ENCODE measurements at places on chromosomes 4 and X. TPM values are rescaled to one million over a fixed set of nuclear protein-coding genes. Genes with fewer than 3 reads are reported as not detected.

RTL5 gene
- 2.5 TPM for total RNA-seq

DNA sequence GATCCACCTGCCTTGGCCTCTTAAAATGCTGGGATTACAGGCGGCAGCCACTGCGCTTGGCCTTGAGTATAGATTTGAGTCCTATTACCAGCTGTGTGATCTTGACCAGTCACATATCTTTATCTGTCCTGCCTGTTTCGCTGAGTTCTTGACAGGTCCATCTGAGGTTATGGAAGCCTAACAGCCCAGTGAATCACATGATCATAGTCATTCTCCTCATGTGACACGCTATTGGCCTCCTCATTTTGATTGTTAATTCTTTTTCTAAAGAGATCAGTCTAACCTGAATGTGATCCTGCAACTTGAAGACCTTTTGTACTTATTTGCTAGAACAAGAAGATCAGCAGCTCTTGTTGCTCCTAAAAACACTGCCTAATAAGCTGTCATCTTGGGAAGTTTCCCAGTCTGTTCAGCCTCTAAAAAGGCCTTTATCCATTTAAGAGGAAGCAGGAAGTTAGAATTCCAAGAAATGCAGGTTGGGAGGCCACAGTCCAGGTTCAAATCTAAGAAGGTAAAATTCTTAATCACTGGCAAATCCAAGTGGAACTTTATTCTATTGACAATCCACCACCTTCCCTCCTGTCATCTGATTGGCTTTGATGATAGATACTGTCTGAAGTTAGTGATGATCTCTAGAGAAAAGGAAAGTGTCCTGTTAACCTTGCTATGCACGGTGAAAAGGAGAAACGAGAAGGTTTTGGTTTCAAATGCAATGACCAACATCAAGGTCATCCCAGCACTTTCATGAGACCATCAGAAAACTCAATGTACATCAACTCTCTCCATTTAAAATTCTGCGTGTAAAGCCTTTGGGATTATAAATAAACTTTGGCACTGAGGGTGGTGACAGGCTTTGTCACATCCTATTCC, 86.9 kb downstream of the CHRNA9 start:
- H3K27ac ChIP-seq: no peak overlapping the region
- H3K27me3 ChIP-seq: no peaks in the 10 kb centered on the region
- peaks cover 7% of the 10 kb centered on the region for H3K4me1 ChIP-seq
- H3K36me3 ChIP-seq: no peaks in the 10 kb centered on the region
- no peak overlapping the region for H3K4me3 ChIP-seq

DNA sequence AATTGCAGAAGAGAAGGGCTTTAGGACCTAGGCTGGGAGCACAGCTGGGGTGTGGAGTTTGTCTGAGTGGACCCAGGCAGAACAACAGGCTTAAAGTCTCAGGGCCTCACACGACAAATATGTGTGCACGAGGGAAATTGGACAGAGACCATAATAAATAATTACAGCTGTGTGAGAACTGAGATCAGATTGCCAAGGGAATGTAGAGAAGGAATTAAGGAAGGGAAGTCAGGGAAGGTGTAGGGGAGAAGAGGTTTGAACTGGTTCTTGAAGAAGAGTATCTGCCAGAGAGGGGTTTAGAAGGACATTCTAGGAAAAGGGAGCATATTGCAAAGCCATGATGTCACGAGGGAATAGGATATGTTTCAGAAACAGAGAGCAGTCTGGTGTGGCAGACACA, 120.7 kb upstream of the TSPAN5 start:
- H3K27me3 ChIP-seq: no peaks in the 10 kb centered on the region
- no peak for DNase-seq
- H3K4me3 ChIP-seq: no peak overlapping the region
- no peaks in the 10 kb centered on the region for H3K4me1 ChIP-seq
- H3K36me3 ChIP-seq: no peaks in the 10 kb centered on the region

DNA sequence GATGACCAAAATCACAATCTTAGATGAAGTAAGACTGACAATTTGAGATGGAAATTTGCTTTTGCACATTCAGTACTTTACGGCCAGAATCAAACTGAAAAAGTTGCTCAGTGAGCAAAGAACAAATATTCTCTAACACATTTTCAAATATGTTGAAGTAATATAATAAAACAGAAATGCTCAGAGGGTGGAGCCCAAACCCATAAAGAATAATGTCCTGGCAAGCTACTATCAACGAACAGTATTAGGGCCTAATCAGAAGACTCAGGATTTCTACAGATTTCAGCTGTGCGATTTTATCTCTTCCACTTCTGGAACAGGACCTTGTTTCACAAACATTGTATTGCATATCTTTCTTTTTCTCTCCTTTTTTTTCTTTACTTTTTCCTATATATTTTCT, 505.0 kb downstream of the TECRL start:
- H3K4me3 ChIP-seq: no peak overlapping the region
- H3K27me3 ChIP-seq: no peaks in the 10 kb centered on the region
- DNase-seq: no peak
- no peak overlapping the region for H3K27ac ChIP-seq

- no peak for DNase-seq
- no peak overlapping the region for H3K27ac ChIP-seq
- H3K4me1 ChIP-seq: no peaks in the 10 kb centered on the region
Measured at GRCh38 chr4:181693517-181693916, 549.7 kb upstream of the TENM3 start.

DNA sequence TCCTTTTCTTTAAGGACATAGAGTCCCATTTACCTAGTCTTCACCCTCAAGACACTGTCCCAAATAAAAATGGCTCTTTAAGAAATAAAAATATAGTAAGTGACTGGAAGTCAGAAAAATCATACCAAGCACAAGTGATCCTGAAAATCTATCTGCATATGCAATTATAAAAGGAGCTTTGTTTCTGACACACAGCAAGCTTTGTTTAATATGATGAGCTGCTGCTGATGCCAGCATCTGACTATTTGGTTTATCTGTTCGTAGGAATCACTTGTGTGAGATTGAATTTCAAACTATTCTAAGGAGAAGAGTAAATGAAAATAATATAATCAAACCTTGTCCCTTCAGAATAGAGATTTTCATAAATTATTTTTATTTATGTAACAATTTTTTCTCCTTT, 332.4 kb downstream of the PCDH7 start:
- H3K27me3 ChIP-seq: no peaks in the 10 kb centered on the region
- H3K4me3 ChIP-seq: no peak overlapping the region
- no peak for DNase-seq

DNA sequence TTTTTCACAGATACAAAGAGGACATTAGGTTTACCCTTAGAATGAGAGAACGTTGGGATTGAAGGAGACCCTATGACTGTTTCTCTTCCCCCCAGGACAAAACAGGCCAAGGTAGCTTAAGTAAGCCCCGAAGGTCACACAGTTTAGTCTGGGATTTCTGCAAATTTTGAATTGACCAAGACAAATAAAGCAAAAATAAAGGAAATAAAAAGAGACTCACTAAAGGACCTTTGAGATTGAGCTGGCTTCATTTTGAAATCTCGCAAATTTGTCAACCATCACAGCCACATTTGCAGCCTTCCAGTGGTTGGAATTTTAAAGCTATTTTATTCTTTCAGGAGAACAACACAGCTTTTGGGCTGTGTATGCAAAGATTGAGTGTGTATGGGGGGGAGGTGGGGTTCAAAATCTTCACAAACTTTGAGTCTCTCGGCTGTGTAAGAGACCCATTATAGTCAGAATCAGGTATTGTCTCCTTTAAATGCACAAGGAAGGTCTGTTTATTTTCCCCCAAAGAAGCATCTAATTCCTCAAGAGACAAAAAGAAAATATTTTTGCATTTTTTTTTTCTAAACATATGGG, 4.2 kb downstream of the TMSB4X start:
- H3K27me3 ChIP-seq: no peaks in the 10 kb centered on the region
- DNase-seq: no peak

- H3K4me3 ChIP-seq: no peak overlapping the region
- DNase-seq: no peak
- no peaks in the 10 kb centered on the region for H3K27me3 ChIP-seq
- no peaks in the 10 kb centered on the region for H3K36me3 ChIP-seq
Measured at GRCh38 chrX:9149501-9150245, 115.7 kb upstream of the FAM9B start.

DNA sequence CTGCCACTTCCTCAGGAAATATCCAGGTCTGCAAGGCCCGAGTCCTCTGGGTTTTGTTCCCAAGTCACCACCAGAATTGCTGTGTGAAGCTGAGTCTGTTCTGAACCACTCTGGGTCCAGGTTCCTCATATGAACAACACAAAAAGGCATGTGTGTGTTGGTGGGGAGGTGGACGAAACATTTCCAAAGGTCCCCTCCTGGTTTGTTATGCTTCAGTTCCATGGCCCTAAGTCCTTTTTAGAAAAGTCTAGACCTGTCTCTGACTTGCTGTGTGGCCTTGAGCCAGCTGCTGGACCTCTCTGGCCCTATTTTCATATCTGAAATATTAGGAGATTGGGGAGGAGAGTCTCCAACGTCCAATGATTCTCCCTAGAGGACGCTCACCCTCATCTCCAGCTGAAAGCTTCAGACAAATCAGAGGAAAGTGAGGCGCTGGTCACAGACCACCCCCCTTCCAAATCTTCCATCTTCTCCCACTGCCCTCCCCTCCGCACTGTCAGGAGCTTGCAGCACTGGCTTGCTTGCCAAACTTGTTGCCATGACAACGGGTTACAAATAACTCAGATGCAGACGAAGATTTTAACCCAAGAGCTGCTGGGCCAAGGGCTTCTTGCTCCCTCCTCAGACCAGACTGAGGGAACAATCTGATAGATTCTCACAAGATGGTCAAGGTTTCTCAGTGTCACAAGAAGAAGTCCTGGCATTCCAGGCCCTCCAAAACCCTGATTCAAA, 64.5 kb downstream of the SMC1A start:
- no peak overlapping the region for H3K27ac ChIP-seq
- H3K27me3 ChIP-seq: no peaks in the 10 kb centered on the region
- no peaks in the 10 kb centered on the region for H3K4me1 ChIP-seq
- DNase-seq: no peak
- H3K36me3 ChIP-seq: no peaks in the 10 kb centered on the region

GRCh38 chr4:105650190-105650589, 58.3 kb downstream of the INTS12 start:
- no peak overlapping the region for H3K4me3 ChIP-seq
- no peak for DNase-seq
- no peaks in the 10 kb centered on the region for H3K4me1 ChIP-seq
- H3K36me3 ChIP-seq: no peaks in the 10 kb centered on the region
- H3K27me3 ChIP-seq: no peaks in the 10 kb centered on the region

GRCh38 chrX:38768079-38768478, 33.2 kb upstream of the MID1IP1 start:
- no peaks in the 10 kb centered on the region for H3K4me1 ChIP-seq
- no peaks in the 10 kb centered on the region for H3K36me3 ChIP-seq
- H3K27ac ChIP-seq: no peak overlapping the region

DNA sequence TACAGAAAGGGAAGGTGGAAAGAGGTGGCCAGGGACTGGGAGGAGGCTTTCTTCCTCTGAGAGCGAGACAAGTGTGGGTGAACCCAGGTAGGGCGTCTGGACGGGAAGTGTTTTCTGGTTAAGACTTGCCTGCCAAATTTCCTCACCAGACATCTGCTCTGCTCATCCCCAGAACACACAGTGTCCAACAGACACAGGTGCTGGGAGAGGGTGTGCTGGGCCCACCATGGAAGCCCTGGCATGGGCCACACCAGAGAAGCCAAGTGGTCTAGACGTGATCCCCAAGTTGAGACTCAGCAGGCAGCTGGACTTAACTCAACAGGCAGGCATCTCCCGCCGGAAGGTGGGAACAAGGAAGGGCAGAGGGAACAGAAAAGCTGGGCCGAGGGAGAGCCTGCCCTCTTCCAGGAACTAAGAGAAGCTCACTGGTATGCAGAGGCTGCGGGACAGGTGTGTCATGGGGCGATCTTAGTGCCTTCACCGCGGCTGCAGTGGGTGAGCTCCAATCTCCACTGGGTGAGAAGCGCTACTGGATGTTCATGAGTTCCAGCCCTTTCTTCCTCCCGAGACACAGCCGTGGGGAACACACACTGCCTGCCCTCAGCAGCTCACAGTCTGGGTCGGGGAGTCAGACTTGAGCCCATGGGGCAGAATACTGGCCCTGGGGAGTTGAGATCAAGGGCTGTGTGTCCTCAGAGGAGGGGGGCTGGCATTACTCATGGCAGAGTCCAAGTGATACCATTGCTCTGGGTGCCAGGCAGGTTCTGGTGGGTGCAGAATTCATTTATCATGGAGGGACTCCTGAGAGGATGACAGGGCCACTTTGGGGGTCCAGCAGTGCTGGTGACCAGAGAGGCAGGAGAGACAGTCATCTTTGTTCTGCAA, 110.2 kb downstream of the CPZ start:
- H3K27ac ChIP-seq: no peak overlapping the region
- H3K36me3 ChIP-seq: no peaks in the 10 kb centered on the region
- 0 out of 2 replicates have a peak, but pooled peaks cover 2% of the 10 kb centered on the region for H3K27me3 ChIP-seq
- H3K4me3 ChIP-seq: no peak overlapping the region
- DNase-seq: no peak
- H3K4me1 ChIP-seq: no peaks in the 10 kb centered on the region

DNA sequence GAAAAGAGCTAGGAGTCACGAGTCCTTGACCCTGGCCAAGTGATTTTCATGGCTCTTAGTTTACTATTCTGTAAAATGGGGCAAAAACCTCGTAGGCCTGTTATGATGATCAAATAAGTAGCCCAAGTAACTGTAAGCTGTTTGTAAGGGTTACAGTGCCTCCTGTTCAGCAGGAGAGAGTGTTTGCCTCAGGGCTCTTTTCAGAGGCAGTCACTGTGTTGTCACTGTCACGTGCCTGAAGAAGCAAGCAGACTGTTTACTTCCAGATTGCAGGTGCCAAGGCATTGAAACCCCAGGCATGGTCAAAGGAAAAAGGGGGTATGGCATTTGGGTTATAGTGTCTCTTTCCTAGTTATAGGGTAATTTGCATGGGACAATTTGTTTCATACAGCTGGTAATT, 4.5 kb downstream of the RAB39B start:
- no peaks in the 10 kb centered on the region for H3K4me1 ChIP-seq
- H3K4me3 ChIP-seq: no peak overlapping the region
- DNase-seq: no peak
- H3K27me3 ChIP-seq: no peaks in the 10 kb centered on the region
- H3K36me3 ChIP-seq: no peaks in the 10 kb centered on the region

DNA sequence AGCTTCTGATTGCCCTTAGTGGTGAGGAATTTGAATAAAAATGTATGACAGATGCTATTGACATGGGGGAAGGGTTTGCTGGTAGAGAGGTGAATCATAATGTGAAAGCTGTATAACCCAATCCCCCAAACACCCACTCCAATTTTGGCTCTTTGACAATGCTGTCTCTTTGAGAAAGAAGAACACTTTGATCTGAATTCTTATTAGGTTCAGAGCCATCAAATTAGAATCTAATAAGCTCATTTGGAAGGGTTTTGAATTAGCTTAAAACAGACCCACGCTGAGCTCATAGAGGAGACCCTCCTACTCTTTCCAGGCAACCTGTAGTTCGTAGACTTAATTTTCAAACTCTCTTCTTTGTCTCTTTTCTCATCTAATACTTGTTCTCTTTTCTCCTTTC, 416.6 kb upstream of the ARX start:
- DNase-seq: no peak
- no peaks in the 10 kb centered on the region for H3K36me3 ChIP-seq
- H3K4me3 ChIP-seq: no peak overlapping the region

TMEM165 gene
- 60.7 TPM for total RNA-seq

KLHL4 gene
- 0.10 TPM for total RNA-seq

MAGEA11 gene
- not detected for total RNA-seq

Measured in HCT116 (cell line).